Activated naive CD8-positive, alpha-beta T cell treated with anti-CD3 and anti-CD28 coated beads for 36 hours (primary cell): ENCODE measurements at places on chromosomes 2 and 18.

DNA sequence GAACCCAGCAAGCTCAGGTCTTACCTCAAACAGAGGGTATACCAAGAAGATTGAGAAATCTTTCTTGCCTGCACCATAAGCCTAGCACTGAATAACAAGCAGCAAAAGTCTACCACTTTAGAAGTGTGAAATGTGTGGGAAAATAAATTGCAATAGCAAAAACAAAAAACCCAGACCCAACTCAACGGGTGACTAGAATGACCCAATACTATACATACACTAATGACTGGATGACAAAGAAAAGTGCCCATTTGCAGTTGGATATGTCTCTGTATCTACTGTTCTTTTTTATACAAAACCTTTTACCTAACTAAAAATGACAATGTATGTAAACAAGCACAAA, 950.6 kb downstream of the TRIB2 start:
- DNase-seq, result no peak

DNA sequence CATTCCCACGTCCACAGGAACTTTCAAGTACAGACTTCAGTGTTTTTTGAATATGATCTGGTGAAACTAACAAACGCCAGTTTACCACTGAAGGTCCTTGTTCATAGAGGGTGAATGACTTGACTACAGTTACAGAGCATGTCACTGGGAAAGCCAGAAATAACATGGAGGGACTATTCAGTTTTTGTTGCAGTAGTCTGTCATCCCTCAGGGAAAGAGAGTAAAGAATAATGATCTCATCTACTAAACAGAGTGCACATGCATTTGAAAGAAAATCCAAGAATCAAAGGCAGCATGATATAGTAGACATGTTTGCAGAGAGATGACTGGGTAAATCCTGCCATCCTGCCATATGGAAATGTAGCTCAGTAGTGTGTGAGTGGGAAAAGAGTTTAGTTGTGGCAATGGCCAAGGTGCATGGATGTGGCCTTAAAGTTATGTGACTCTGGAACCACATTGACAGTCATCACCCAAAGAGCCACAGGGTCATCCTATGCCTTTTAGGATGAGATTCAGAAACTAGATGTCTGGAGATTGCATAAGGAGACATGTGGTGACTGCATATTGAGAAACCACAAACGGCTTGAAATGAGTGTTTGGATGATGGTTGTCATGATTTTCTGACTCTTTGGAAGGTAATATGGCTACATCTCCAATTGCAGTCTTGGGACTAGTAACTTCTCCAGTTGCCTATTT, 125.3 kb upstream of the ZEB2 start:
- no peak for DNase-seq

DNA sequence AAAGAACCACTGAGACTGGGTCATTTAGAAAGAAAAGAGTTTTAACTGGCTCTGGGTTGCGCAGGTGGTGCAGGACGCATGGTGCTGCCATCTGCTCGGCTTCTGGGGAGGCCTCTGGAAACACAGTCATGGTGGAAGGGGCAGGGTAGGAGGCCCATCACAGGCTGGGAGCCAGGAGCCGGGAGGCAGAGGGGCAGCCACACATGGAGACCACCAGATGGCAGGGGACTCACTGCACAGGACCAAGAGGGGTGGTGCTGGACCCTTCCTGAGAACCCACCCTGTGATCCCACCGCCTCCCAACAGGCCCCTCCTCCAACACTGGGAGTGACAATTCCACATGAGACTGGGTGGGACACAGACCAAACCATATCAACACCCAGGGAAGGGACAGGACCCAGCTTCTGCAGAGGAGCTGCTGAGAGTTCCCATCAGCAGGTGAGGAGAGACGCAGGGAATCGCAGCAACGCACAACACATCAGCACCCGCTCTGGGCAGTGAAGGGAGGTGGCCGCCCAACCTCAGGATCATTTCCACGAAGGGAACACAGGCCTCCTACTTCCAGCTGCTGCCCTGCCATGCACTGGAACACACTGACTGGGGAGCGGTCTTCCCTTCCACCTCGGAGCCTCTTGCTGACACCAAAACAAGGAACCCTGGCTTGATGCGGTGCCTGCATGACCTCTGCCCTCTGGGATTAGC, 130.7 kb downstream of the TPO start:
- DNase-seq, result no peak

- DNase-seq, result no peak
Observed at GRCh38 chr18:7728297-7728696, 161.2 kb downstream of the PTPRM start.

DNA sequence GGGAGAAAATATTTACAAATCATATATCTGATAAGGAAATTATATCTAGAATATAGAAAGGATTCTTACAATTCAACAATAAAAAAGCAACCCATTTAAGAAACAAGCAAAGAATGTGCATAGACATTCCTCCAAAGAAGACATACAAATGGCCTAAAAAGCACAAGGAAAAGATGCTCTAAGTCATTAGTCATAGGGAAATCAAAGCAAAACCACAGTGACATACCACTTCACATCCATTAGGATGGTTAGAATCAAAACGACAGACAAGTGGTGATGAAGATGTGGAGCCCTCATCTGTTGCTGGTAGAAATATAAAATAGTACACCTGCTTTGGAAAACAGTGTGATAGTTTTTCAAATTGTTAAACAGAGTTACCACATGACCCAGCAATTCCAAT, 48.2 kb downstream of the MAPRE2 start:
- DNase-seq, result no peak

DNA sequence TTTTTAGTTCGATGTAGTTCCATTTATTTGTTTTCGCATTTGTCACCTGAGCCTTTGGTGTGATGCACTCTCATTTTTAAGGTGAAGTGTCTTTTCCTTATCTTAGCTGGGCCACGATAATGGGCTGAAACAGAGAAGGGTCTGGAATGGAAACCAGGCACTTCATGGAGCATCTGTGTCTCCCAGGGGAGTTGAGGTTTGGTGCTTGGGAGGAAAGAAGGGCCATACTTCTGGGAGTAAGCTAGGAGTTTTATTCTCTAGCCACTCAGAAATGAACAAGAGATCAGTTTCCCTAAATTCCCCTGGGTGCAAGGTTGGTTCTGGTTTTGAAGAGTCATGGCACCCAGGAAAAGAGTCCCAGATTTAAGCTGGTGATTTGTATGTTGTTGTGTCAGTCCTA, 179.4 kb upstream of the CXCR4 start:
- DNase-seq, result no peak

DNA sequence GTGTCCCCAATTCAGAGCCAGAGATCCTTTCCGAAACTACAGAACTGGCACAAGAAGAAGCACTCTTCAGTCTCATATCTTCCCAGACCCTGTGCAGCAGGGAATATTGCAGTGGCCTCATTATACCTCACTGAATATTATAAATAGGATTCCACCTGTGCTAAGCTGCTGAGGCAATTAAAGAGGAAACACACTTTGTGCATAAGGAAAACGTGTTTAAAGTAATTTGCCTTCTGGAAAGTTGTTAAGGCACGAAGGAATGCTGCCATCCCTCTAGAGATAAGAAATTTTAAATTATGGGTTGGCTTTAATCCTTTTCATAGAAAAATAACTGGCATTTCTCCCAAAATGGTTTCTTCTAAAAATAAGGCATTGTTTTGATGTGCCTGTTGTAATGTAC, 233.3 kb downstream of the RAB3GAP1 start:
- DNase-seq, result no peak

- DNase-seq, result no peak
Observed at GRCh38 chr2:132969371-132969985, 299.5 kb upstream of the LYPD1 start.

GRCh38 chr18:26466026-26466425, 82.3 kb downstream of the KCTD1 start:
- DNase-seq, result no peak

GRCh38 chr2:225456619-225457260, 57.2 kb downstream of the NYAP2 start:
- no peak for DNase-seq

DNA sequence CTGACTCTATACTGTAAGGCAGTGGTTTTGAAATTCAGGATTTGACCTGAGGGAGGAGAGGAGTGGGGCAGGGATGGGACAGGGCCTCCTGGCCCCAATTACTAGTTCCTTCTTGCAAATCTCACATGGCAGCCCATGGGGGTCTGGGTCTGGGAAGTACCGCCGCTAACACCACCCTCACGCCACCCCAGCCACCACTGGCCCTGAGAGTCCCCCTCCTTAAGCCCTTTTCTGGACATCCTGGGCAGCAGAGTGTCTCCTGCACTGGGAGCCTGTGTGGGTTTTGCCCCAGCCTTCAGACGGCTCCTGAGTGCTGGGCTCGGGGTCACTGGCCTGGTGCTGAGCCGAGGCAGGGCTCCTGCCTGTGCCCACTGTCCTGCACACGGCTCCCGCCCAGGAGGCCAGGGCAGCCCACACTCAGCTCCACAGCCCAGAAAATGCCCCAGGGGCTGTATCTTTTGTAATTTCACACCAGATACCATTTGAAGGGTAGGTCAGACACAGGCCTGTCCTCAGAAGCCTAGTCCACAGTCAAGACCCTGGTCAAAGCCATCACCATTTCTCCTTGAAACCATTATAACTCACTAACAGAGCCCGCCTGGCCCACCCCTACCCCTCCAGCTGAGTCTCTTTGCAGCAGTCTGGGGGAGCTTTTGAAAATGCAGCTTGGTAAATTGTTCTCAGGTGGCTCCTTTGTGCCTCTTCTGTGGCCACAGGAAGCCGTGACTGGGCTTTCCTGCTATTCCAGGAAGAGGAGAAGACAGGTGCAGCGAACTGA, 55.1 kb downstream of the CYP27C1 start:
- no peak for DNase-seq

GRCh38 chr2:29130295-29130694, 15.1 kb downstream of the CLIP4 start:
- DNase-seq, result no peak

GRCh38 chr18:42486271-42486670, 531.2 kb downstream of the PIK3C3 start:
- DNase-seq, result no peak

DNA sequence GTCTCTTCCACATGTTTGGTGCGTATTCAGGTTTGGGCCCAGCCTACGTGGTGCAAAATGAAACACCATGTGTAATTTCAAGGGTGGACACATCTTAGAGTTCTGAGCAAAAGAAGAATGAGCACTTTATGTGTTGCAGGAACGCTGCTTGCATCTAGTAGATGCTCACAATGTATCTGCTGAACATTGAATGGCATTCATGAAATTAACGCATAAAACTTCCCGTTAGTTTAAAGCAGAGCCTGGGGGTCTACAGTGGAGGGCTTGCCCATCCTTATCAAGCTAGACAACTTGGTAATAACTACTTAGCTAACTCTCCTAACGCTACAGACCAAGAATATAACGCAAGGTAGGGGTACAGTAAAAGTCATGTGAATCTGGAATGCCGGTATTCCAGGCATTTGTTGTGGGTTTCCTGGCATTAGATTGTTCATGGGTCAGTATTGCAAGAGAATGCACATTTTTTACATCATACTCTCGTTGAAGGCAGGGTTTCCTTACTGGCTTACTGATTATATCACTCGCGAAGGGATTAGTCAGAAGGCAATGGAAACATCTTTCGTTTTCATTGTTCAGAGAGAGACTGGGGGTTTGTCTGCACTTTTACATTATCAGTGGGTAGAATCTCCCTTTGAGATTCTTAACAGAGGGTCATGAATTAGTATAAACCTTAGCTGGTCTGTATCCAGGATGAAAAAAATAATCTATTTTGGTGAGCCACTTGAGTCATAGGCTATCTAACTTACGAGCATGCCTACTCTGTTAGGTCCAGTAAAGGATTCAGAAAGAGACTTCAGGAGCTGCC, 229.5 kb upstream of the EPAS1 start:
- no peak for DNase-seq

- DNase-seq, result no peak
Observed at GRCh38 chr2:192416060-192416459, 221.3 kb upstream of the TMEFF2 start.

GRCh38 chr2:174673440-174673839, 75.8 kb upstream of the WIPF1 start:
- no peak for DNase-seq

GRCh38 chr2:11701206-11701605, 31.2 kb upstream of the NTSR2 start:
- DNase-seq, result no peak

GRCh38 chr2:156322051-156322685, 10.4 kb downstream of the NR4A2 start:
- peak; percentile 57 for DNase-seq

DNA sequence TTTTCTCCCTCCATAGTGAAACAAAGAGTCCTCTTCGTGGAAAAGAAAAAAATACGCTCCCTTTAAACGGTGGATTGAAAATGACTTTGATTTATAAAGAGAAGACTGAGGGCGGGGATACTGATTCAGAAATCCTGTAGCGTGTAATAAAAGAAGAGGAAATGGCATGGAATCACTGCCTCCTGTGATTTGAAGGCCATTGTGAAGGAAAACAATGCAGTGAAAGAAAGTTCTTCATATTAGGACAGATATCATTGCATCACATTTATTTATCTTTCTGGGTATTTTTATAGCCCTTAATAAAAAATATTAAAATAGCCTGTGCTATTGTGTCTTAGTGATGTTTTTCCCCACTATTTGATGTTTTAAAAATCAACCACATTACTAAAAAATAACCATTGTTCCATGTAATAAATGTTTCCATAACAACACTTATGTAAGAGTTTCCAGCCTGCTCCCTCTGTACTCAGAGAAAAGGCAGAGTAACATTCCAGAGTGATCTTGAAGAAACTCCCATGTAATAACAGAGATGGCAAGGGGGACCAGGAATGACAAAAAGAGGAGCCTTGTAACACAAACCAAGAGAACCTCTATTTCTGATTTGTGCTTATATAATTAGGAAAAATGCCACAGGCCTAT, 8.0 kb downstream of the MRPL33 start:
- DNase-seq, result no peak

DNA sequence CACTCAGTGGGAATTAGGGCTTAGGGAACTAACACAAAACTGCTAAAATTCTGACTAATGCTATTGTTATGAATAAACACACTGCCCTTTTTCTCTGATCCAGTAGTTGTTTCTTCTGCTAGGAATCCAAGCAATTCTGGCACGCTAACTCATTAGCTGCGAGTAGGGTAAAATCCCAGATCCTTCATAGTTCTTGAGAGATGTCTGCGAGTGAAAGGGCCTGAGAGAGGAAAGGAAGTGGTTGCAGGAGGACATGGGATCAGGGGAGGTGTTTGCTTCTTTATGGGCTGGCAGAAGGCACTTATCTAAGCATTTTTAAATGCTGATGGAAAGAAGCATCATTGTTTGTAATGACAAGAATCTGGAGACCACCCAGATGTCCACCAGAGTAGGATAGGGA, 9.4 kb downstream of the MAP3K19 start:
- DNase-seq, result no peak

GRCh38 chr2:201432621-201433393, 18.5 kb downstream of the TRAK2 start:
- no peak for DNase-seq

DNA sequence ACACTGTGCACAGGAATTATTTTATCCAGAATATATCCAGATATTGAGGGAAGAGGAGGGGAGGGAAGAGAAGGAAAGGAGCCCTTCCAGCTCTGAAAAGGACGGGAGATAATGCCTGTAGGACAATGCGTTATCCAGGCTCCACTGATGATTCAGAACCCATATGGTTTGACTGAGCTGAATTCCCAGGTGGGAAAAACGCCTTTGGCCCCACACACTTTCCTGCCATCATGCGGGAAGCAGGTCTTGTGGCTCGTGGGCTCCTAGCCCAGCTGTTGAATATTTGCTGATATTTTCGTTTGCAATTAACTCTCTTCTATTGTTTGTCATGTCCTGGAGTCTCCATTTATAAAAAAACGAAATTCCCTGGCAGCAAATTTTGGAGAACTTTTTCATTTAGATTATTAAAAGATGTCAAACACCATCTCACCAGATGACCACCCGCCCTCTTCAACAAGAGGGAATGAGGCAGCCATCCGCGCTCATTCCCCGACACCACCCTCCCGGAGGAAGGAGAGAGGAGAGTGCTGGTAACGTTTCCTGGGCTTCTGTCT, 8.9 kb downstream of the COL6A3 start:
- no peak for DNase-seq
